A172 (cell line): ENCODE measurements at places on chromosomes 4 and X. TPM values are rescaled to one million over a fixed set of nuclear protein-coding genes. Genes with fewer than 3 reads are reported as not detected.

MAGEA11 gene
- total RNA-seq = not detected in 2 replicates

CITED1 gene
- 0.43 TPM in 1 of 2 replicates, not detected in the other for total RNA-seq

MID1 gene
- 13.0 and 15.1 TPM in 2 replicates for total RNA-seq

PDZD4 gene
- total RNA-seq = 8.2 and 10.5 TPM in 2 replicates

MAGEA2B gene
- total RNA-seq = 0.77 TPM in 1 of 2 replicates, not detected in the other

KLHL4 gene
- 1.8 and 3.3 TPM in 2 replicates for total RNA-seq

F11 gene
- total RNA-seq = not detected in 2 replicates

TEX13C gene
- total RNA-seq = 0.28 and 0.60 TPM in 2 replicates

TLR8 gene
- not detected in 2 replicates for total RNA-seq

PLP1 gene
- not detected in 2 replicates for total RNA-seq
